ENCODE measurements at places on chromosomes 1 and 21. TPM values are rescaled to one million over a fixed set of nuclear protein-coding genes. Genes with fewer than 3 reads are reported as not detected.

The GORAB gene
- 14.0 TPM for polyA plus RNA-seq

The MPL gene
- polyA plus RNA-seq, result 0.12 TPM

The TPTE gene
- polyA plus RNA-seq, result not detected

The RIIAD1 gene
- polyA plus RNA-seq, result not detected

The MMP23B gene
- 9.1 TPM for polyA plus RNA-seq

The LHX8 gene
- polyA plus RNA-seq, result not detected

The FCER1G gene
- 0.57 TPM for polyA plus RNA-seq

The DNAJC6 gene
- polyA plus RNA-seq, result 0.05 TPM

The CYP4X1 gene
- polyA plus RNA-seq, result not detected

The FAF1 gene
- polyA plus RNA-seq, result 18.8 TPM

The KCNJ6 gene
- 0.04 TPM for polyA plus RNA-seq

The FUCA1 gene
- 2.5 TPM for polyA plus RNA-seq

The GUCA2A gene
- polyA plus RNA-seq, result not detected

The KRTAP11-1 gene
- polyA plus RNA-seq, result not detected

The ELOVL1 gene
- polyA plus RNA-seq, result 203 TPM

The CD1D gene
- polyA plus RNA-seq, result not detected

The APOBEC4 gene
- not detected for polyA plus RNA-seq

The FLG gene
- polyA plus RNA-seq, result not detected

The TMCC2 gene
- 4.6 TPM for polyA plus RNA-seq

The MSH4 gene
- 0.02 TPM for polyA plus RNA-seq

The SLC35D1 gene
- polyA plus RNA-seq, result 6.0 TPM

The OR2L13 gene
- polyA plus RNA-seq, result not detected

The TRNP1 gene
- polyA plus RNA-seq, result 63.3 TPM

The PDZK1IP1 gene
- not detected for polyA plus RNA-seq

The TMIGD3 gene
- 0.12 TPM for polyA plus RNA-seq

The OR6N2 gene
- not detected for polyA plus RNA-seq

The MAP3K6 gene
- 15.9 TPM for polyA plus RNA-seq

The MATN1 gene
- polyA plus RNA-seq, result 0.27 TPM

The NID1 gene
- polyA plus RNA-seq, result 80.8 TPM

The GJA9 gene
- not detected for polyA plus RNA-seq

The RGS7 gene
- polyA plus RNA-seq, result 0.58 TPM

The PHLDA3 gene
- 122 TPM for polyA plus RNA-seq

The CRNN gene
- polyA plus RNA-seq, result not detected

The HCN3 gene
- polyA plus RNA-seq, result 2.9 TPM

The RNU1-3 gene
- not detected for polyA plus RNA-seq

The LCE1A gene
- polyA plus RNA-seq, result not detected

The CYP4A11 gene
- polyA plus RNA-seq, result not detected

All from IMR-90 (cell line).